ENCODE measurements at places on chromosomes 2 and 18.

- DNase-seq = no peak
These were observed 26.6 kb upstream of the DUSP2 start for GRCh38 chr2:96171831-96172230.

DNA sequence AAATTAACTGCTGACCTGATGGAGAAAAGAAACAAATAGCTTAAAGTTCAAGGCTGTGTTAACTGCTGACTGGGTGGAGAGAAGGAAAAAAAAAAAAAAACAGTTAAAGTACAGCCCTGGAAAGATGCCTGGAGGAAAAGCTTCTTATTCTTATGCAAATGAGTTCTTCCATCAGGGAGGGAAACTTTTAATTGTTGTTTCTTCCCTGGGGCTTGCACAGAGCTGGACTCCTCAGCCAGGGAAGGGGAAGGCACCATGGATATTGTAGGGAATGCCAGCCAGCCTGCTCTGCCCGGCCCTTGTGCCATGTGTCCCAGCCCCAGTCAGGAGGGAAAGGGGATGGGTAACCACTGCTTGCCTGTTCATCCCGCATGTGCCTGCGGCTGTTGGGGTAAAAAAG, 833.1 kb upstream of the CRIM1 start:
- no peak for DNase-seq

- no peak for DNase-seq
These were observed 22.3 kb downstream of the COL4A3 start for GRCh38 chr2:227186751-227187150.

GRCh38 chr18:13893418-13893760, 21.9 kb downstream of the MC2R start:
- no peak for DNase-seq

DNA sequence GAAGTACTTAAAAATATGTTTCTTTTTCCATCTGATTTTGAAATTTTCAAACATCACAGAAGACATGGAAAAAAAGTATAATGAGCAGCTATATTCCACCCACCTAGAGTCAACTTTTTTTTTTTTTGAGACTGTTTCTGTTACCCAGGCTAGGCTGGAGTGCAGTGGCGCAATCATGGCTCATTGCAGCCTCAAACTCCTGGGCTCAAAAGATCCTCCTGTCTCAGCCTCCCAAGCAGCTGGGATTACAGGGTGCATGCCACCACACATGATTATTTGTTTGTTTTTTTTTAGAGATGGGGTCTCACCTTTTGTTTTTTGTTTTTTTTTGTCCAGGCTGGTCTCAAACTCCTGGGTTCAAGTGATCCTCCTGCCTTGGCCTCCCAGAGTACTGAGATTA, 26.6 kb upstream of the UGGT1 start:
- no peak for DNase-seq

- no peak for DNase-seq
These were observed 214.2 kb downstream of the MTX2 start for GRCh38 chr2:176483476-176483875.

DNA sequence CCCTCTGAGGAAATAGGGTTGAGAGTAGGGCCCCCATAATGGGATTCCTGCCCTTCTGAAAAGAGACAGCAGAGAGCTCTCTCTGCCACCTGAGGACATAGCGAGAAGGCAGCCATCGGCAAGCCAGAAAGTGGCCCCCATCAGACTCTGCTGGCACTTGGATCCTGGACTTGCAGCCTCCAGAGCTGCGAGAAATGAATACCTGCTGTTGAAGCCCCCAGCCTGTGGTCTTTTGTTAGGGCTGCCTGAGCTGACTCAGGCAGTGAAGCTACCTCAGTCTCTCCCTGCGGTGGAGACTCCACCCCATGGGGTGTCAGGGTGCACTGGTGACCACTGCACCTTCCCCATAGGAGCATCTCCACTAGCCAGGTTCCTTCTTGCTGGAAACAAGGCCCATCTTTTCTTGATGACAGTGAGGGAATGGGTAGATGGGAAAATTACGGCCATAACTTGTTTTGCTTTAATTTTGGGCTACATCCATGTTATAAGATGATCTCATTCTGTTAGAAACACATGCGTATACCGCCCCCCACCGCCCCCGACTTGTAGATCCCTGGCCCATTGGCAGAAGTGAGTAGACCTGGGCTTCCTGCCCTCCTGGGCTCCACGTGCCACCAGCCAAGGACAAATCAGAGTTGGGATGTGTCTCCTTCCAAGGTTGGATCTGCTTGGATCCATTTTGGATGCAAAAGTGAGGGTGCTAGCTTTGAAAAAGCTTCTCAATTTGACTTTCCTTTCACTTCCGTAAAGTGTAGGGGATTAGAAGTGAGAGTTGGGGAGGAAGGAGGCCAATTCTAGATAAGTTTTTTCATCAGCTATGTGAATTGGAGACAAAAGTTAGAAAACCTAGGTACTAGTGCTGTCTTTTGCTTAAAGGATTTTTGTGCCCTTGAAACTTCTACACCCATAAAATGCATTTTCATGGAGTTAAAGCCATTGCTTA, 42.9 kb downstream of the NCK2 start:
- DNase-seq = no peak

DNA sequence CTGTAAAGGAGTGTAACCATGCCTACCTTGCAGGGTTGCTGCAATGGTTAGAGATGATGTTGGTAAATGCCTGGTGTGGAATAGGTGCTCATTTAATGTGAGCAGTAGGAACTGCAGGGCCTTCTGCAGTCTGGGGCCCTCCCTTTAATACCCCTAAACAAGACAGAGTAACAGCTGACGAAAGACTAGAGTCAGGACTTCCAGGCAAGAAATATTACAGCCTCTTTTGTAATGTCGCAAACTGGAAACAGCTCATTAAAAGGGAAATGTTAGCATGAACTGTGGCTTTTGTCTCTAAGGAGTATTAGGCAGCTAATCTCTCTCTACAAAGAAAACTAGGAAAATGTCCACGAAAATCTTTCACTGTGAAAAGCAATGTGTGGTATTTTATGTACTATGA, 26.0 kb downstream of the MARCO start:
- no peak for DNase-seq

DNA sequence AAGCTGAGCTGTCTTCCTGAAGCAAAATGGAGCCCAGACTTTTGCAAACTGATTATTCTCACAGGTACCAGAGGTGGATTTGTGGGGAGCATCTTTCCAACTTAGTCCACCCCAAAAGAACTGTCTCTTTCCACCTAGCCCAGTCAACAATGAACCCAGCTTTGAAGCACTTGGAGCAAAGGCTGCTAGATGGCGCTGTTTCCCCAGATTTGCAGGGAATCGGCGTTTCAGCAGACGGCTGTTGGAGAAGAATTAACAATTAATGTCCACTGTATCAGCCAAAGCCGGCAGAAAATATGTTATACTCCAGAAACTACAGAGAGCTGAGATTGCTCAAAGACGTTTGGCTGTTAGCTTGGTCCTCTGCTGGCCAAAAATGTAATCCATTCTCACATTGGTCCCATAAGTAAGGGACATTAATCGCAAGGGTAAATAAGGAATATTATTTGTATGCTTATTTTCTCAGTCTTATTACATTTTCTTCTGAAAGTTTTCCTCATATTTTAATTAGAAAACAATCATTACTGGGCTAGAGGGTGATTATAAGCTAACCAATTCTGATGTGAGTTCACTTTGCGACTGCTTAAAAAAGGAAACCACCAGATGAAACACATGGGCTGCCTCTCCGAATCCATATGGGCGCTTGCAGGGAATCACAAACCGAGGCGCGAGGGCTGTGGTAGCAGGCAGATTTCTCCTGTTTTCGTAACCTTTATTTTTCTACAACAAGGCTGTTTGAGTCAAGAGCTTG, 423.8 kb upstream of the MEX3C start:
- no peak for DNase-seq

- DNase-seq = no peak
These were observed 15.7 kb downstream of the DYNC1I2 start for GRCh38 chr2:171702781-171703556.
